ENCODE measurements at places on chromosomes 4 and X.
A peak's percentile ranks its signal among the peaks of the same experiment; 100 is the strongest.

GRCh38 chr4:13118633-13119032 is 365.5 kb downstream of the RAB28 start:
- DNase-seq: no peak

GRCh38 chr4:170008371-170008770 is 17.8 kb downstream of the MFAP3L start:
- no peak for DNase-seq

- DNase-seq: no peak
These were observed 478.7 kb upstream of the GALNTL6 start for GRCh38 chr4:171334549-171334948.

DNA sequence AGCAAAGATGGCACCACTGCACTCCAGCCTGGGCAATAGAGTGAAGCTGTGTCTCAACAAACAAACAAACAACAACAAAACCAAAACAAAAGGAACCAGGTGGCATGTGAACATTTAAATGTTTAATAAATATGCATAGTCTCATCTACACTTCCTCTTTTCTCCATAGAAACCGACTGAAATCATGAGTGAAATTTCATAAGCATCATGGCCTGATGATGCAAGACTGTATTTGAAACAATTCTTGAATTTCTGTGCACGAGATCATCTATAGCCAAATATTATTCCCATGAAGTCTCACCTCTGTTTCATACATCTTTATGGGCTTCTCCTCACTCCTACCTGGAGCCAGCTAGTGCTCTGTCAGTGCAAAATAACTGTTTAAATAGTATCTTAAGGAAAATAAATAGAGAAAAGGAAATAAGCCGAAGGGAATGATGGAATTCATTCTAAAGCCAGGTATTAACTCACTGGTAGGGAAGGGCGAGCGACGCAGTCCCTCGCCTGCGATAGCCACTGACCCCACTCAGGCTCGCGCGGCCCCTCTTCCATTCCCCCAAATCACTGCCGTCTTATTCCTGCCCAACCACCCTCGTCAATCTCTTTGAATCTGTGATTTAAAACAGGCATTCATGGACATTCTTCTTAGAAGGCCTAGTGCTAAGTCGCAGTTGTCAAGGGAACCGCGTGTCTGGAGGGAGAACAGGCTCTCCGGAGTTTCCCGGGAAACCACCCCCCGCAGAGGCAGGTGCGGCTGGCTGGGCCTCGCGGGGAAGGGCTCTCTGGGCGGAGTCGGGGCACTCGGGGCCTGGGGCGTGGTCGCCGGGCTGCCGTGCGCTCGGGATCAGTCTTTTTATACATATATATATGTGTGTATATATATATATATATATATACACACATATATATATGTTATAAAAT is 52.4 kb upstream of the TRIM2 start:
- DNase-seq: peak; percentile 83

- no peak for DNase-seq
These were observed 33.1 kb downstream of the ZNF275 start for GRCh38 chrX:153366878-153367538.

GRCh38 chrX:71910643-71910985 is at the start of gene NHSL2:
TSS of gene NHSL2 (plus strand) at chrX:71910845.
- DNase-seq: no peak

DNA sequence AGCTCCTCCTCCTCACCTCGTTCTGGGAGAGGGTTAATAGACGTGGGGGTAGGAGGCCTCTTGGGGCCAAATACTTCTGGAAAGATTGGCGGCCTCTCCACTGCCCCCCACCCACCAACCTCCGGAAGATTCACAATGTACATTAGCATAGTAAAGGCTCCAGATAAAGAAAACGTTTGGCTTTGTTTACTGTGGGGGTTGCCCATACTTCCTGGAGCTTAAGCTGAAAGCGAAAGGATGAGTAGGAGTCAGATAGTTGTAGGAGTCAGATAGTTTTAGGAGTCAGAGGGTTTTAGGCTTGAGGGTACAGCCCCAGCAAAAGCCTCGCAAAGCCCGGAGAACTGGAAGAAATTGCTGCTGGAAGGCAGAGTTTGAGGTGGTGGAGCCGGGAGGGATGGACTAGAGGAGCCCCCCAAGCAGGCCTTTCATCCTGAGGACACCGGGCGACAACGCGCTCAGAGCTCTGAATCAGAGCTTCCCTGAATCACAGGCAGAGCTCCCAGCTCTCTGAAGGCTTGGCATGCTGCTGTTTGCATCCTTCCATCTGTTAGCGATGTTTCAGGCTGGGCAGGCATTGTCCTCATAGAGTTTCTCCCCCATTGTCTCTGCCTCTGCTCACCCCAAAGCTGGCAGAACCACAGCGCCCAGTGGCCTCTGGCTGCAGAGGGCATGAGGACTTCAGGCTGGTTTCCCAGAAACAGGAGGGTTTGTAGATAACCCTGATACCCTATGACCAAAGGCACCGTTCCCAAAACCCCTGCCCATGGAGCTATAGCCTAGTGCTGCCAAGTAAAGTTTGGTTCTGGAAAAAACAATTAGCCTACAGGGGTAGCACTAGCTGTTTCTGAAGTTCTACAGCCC is 280.7 kb downstream of the BCOR start:
- DNase-seq: no peak

- no peak for DNase-seq
These were observed 4.5 kb upstream of the C1QTNF7 start for GRCh38 chr4:15423285-15423711.

GRCh38 chr4:38819569-38819968 is 15.0 kb upstream of the TLR1 start:
- DNase-seq: no peak

Data from AML-193 (cell line).